Activated CD8-positive, alpha-beta memory T cell treated with anti-CD3 and anti-CD28 coated beads, Interleukin-2, amount 50 U/mL, for 4 hours (primary cell): ENCODE measurements at places on chromosomes 12 and 14.

DNA sequence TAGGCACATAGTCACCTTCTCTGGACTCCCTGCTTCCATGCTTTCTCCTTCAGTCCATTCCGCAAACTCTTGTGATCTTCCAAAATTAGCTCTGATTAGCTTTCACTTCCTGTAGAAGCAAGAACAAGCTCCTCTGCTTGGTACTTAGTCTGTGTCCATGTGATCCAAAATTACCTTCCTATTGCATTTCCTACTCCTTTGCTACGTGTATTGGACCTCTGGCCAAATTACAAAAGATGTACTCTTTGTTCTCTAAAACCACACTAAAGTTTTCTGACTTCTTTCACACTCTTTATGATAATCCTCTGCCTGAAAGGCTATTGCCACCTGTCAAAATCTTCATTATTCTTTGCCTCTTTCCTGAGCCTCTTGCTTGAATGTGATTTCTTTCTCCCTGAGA, 786 bp upstream of the TSFM start:
- DNase-seq, result no peak

DNA sequence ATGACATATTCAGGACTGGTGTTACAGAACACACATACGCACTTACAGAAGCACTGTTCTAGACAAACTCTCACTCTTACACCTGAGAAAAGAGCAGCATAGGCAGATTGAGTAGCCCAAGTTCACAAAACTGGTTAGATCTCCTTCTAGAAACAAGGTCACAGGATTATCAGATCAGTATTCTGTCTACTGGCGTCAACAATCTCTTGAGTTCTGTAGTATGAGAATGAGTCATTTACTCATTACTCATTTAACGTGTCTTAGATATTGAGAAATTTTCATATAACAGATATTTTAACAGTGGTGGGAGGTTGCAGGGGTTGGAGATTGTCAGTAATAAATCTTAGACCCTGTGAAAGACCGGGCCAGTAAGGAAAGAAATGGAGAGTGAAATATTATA, 2.8 kb upstream of the TSPAN8 start:
- DNase-seq, result no peak

GRCh38 chr12:55720071-55720564, at the start of gene RDH5:
Gene RDH5 (plus strand): TSS chr12:55720393. CDS start chr12:55721185, 792 bp downstream.
- no peak for DNase-seq

- DNase-seq, result no peak
Measured at GRCh38 chr14:101119830-101120571, 216.5 kb upstream of the RTL1 start.

DNA sequence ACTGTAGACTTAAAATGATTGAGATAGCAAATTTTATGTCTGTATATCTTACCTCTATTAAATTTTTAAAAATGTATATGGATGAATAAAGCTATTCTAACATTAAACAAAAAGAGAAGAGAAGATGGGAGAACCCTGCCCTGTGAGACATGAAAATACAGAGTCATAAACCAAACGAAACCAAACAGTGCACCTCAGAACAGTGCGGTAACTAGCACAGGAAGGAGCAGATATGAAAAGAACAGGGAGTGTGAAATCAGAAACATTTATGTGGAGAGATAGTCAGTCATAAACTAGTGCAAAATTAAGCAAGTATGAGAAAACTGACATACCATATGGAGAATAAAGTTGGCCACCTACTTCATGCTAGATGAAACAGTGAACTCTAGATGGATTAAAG, 135.1 kb downstream of the ERC1 start:
- DNase-seq, result no peak

DNA sequence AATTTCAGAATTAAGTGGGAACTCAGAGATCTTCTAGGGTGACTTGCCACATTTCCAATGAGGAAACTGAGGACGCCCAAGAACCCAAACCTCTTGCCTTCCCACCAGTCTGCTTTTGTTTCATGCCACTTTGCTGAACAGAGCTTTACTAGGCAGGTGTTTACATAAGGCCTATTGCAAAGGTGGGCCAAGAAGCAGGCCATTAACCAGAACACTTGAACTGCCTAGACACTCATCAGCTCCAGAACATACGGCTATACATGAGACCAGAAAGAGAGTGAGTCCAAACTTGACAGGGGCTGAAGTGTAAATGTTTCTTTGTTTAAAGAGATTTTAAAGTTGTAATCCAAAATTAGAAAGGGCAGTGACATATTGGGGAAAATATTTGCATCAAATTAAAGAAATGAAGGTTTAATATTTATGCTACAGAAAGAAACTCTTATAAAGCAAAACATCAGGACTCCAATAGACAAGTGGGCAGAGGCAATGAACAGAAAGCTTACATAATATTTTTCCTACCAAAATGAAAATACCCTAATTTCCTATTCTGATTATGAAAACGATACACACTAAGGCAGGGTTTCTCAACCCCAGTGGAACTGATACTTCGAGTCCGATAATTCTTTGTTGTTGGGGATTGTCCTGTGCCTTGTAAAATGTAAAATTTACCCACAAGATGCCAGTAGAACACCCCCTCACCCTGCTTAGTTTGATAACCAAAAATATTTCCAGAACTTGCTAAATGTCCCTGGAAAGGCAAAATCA, 11.7 kb downstream of the BATF start:
- no peak for DNase-seq

DNA sequence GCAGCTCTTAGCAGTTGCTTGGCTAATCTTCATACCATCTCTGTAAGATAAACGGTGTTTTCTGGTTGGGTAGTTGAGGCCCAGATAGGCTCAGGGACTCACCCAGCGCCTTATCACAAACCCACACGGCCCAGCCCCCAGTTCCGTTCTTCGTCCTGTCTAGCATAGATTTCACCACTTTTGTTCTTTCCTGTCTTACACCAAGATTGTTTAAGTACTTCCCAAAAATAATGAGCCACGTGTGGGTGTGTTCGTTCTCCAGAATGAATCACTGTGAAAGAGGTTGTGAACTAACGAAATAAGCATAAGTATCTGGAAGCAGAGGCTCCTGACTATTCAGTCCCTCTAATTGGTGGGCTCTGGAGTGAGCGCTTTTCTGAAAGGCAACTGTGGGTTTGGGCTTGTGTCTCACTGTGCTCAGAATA, 21.4 kb downstream of the ACVR1B start:
- DNase-seq, result peak; percentile 47

- DNase-seq, result no peak
Measured at GRCh38 chr12:95208678-95209077, 8.6 kb downstream of the FGD6 start.

GRCh38 chr14:100671906-100672305, 54.8 kb upstream of the DLK1 start:
- DNase-seq, result no peak

DNA sequence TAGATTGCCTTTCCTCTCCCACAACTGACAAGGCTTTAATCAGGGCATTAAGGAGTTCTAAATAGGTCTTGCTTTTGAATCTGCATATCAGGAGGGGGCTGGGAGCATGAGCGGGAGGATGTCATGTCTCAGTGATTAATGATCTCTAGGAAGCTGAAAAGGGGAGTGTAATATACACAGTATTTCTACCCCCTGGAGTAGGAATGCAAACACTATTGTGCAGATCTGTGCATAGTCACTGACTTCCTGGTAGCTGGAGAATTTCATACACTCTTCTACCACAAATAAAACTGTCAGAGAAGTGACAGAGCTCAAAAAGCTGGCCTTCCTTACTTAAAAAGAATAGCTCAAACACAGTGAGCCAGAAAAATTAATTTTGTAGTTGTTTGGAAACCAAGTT, 65.8 kb downstream of the RIC8B start:
- no peak for DNase-seq

- DNase-seq, result no peak
Measured at GRCh38 chr14:57293866-57294837, 25.4 kb downstream of the AP5M1 start.

DNA sequence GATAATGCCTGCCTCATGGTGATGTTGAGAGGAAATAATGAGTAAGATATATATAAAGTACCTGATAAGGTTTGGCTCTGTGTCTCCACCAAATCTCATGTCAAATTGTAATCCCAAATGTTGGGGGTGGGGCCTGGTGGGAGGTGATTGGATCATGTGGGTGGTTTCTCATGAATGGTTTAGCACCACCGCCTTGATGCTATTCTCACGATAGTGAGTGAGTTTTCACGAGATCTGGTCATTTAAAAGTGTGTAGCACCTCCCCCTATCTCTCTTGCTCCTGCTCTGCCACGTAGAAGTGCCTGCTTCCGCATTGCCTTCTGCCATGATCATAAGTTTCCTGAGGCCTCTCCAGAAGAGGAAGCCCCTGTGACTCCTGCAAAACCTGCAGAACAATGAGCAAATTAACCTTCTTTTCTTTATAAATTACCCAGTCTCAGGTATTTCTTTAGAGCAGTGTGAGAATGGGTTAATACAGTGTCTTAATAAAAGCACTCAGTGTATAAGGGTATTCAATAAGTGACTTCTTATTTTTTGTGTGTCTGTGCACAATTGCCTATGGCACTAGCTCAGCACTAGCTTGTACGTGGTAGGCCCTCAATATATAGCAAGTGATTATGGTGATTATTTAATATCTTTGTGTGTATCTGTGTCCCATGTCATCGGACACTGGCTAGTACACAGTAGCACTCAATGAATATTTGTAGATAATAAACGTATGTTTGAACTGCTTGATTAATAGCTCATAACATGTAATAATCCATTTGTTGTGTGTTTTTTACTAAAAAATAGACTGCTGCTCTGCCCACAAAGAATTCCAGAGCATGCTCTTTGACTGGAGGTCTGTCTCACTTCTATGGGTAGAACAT, 138.1 kb upstream of the LMNTD1 start:
- DNase-seq, result no peak

- DNase-seq, result no peak
Measured at GRCh38 chr12:59890896-59891579, 295.2 kb downstream of the SLC16A7 start.

- DNase-seq, result no peak
Measured at GRCh38 chr12:28068467-28068866, 95.9 kb upstream of the PTHLH start.

GRCh38 chr12:100724071-100724470, 70.5 kb upstream of the ANO4 start:
- no peak for DNase-seq

DNA sequence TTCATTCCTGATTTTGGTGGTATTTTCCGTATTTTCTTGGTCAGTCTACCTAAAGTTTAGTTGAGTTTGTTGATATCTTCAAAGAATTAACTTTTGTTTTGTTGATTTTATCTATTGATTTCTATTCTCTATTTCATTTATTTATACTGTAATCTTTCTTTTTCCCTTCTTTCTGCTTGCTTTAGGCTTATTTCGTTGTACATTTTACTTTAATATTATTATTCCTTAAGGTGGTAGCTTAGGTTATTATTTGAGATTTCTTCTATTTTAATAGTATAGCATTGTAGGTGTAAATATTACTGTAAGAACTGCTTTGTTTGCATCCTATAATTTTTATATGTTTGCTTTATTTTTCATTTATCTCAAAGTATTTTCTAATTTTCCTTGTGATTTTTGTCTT, 21.4 kb upstream of the KLRF1 start:
- no peak for DNase-seq

GRCh38 chr14:64938972-64939816, 3.4 kb downstream of the GPX2 start:
- no peak for DNase-seq

DNA sequence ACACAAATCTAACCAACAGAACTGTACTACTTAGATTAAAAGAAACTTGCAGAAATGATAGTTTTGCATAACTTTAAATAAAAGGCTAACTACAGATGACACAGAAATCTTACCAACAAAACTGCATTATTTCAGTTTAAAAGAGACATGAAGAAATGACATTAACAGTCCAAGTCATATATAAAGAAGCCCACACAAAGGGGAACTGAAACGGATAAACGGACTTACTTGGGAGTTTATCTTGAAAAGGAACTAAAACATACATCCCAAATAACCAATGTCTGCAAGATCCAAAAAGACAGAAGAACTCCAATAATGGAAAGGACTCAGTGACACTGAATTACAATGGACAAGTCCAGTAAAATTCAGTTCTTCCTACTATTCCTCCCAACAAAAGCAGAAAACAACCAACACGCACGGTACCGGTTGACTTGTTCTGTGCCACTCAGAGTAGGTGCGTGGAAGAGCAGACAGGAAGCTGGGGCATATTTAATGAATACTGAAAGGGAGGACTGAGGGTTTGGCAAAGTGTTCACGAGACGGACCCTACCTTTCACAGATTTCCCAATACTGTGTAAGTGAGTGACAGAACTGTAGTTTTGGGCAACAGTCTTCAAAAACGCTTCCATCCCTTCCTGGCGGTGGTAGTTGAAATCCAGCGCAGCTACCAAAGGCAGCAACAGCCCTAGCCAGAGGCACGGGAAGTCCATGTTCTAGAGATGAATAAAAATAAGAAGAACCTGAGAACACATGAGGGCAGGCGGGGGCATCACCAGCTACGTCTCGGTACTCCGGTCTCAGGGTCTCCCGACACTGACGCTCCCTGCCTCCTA, 627 bp downstream of the CPM start:
- no peak for DNase-seq

- no peak for DNase-seq
Measured at GRCh38 chr12:97216848-97217247, 245.8 kb upstream of the RMST start.
